ENCODE measurements at places on chromosomes 3 and 15.

DNA sequence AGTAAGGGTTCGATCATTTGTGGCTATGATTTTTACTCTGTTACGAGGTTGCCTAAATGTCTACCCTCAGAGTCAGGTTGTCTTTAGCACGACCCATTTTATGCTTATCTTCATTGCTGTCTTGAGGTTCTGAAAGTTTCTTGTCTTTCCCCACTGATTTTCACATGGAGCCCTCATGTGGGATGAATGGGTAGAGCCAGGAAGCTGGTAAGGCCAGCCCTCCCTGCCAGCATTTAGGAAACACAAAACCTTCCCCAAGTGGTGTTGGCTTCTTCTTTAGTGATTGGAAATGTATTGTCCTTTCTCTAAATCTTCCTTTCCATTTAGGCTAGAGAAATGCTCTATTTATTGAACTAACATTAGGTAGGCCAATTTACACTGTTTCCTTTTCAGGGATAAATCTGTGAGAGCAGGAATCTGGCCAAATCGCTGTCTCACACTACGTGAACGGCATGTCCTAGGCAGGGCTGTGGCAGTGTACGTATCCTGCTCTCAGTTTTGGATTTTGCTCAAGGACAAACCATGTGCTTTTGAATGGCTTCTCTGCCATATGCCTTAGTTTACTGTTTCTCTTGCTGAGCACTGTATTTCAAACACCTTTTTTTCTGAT is 43.7 kb downstream of the MYZAP start:
- DNase-seq, result no peak

DNA sequence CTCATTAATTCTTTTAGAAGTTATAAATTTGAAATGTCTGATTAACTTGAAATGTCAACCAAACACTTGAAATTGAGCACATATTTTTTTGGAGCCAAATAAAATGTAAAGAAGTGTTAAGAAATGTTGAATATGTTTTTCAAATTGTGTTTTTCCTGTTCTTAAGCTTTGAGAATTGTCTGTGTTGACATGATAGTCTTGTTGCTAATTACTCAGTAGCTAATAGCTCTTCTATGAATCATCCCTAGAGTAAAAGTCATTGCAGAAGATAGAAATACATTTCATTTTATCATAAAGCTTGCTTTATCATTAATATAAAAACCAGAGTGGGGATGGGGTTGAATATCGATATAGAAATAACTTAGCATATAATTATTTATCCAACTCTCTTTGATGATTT is 41.9 kb upstream of the ABHD10 start:
- DNase-seq, result no peak

- no peak for DNase-seq
Observed at GRCh38 chr3:13851997-13852637, 27.8 kb downstream of the WNT7A start.

- no peak for DNase-seq
Observed at GRCh38 chr3:48397767-48398681, 26.0 kb downstream of the FBXW12 start.

- DNase-seq, result no peak
Observed at GRCh38 chr3:150662410-150663200, 41.1 kb downstream of the ERICH6 start.

GRCh38 chr3:28564211-28564610 is 215.6 kb upstream of the AZI2 start:
- DNase-seq, result no peak

GRCh38 chr3:187741403-187742350 is 3.6 kb downstream of the BCL6 start:
- peak; percentile 53 for DNase-seq

DNA sequence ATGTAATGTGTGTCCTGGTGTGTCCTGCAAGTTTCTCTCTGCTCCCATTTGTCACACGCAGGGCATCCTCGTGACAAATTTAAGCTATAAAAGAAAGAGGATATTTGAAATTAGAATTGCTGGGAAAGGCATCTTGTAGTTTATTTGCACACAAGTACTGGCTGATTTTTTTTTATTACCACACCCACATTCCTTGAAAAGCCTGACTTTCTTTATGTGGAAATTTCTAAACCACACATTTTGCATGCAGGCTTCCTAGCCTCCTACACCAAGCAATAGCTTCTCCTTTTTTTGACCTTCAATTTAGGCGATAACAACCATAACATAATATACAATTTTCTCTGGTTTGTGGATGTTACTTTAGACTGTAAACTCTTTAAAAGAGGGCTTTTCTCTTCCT is 126.1 kb downstream of the SERPINI1 start:
- no peak for DNase-seq

All from stimulated activated CD8-positive, alpha-beta memory T cell treated with anti-CD3 and anti-CD28 coated beads, Interleukin-2, amount 100 ng/mL, for 1 hour (primary cell).